ENCODE measurements at places on chromosomes 5 and 9. TPM values are rescaled to one million over a fixed set of nuclear protein-coding genes. Genes with fewer than 3 reads are reported as not detected.

LOX gene
- not detected for total RNA-seq

TRPM3 gene
- total RNA-seq: not detected

PCDHB16 gene
- total RNA-seq: not detected

SMAD5 gene
- 11.5 TPM for total RNA-seq

CATSPER3 gene
- 0.55 TPM for total RNA-seq

PCDHA9 gene
- not detected for total RNA-seq

ATP10B gene
- not detected for total RNA-seq

C5orf52 gene
- not detected for total RNA-seq

FOXD4L4 gene
- total RNA-seq: 0.13 TPM

SLC6A19 gene
- not detected for total RNA-seq

- DNase-seq: peak; percentile 56
These were observed 148.4 kb downstream of the MAPKAP1 start for GRCh38 chr9:125558453-125559092.

DNA sequence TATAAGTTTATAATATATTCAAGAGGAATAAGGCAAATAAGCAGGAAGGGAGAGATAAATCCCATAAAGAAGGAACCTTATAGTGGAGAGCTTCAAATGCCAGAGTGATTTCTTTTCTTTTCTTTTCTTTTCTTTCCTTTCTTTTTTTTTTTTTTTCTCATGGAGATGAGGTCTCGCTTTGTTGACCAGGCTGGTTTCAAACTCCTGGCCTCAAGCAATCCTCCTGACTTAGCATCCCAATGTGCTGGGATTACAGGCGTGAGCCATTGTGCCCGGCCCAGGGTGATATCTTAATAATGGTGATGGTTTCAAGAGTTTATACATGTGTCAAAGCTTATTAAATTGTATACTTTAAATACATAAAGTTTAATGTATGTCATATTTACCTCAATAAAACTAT, 19.6 kb upstream of the FOCAD start:
- no peak for DNase-seq

DNA sequence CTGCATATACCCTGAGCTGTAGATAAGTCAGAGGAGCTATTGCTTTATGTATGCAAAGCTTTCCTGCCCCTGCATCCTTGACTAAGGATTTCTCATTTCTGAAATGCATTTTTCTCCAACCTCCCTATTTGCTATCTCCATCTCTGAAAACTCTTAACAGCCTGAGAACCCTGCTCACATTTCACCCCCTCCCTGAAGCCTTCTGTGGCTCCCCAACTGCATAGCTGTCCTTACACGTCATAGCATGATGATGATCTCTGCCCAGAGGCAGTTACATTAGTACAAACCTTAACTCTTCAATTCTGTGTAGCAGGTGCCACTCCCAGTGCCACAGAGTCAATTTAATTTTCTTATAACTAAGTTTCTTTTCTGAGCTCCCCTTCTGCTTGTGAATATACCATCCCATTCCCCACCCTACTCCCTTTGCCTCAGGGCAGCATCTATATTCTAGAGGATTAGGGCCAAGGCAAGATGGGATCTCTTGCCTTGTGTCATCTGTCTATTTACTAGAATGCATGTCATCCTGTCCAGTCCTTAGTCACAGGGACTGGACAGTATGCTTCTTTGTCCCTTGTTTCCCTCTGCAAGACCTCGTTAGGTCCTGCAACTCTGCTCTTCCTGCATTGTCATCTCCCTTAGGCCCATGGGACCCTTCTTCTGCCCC, 149.7 kb upstream of the SPRY4 start:
- no peak for DNase-seq

DNA sequence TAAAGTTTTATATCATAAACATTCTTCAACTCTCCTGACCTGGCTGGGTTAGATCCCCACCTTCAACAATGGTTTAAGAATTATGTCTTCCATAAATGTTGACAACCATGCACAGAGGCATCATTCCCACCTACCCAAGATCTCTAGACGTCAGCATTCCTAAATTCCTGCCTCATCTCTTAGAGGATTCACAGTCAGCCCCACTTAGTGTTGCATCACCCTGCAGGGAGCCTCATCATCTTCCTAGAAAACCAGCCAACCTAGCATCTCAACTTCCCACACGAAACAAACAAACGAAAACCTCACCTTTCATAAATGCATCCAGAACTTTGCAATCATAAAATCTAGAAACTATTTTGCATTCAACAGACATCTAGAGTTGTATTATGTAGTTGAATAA, 816.1 kb upstream of the C9orf72 start:
- no peak for DNase-seq

DNA sequence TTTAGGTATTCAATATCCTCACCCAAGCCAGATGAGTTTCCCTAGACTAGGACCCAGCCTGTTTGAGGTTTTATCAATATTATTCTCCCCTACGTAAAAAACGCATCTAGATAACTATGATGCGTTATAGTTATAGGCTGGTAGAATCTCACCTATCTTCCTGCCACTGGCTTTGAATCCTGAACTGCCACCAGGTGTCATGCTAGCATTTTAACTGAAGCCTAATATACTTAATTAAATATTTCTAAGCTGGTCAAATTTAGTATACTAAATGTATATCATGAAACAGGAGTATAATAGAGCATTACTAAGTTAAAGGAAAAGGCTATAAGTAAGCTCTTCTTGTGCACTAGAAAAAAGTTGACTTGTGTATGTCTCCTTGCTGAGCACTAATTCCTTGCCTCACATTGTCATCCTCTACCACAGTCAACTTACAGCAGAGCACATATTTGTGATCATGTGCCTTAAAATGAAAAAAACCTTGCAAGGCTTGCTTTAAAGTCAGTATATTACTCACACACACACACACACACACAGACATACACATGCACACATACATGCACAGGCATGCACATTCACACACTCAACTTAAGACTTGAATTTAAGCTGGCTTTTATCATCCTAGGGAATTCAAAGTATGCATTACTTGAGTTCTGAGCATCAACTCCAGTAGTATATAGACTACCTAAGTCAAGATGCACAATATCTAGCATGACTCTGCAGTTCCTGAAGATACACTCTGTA, 303.4 kb downstream of the ADGRV1 start:
- no peak for DNase-seq

- DNase-seq: no peak
These were observed 89.9 kb downstream of the MAPKAP1 start for GRCh38 chr9:125617087-125617486.

DNA sequence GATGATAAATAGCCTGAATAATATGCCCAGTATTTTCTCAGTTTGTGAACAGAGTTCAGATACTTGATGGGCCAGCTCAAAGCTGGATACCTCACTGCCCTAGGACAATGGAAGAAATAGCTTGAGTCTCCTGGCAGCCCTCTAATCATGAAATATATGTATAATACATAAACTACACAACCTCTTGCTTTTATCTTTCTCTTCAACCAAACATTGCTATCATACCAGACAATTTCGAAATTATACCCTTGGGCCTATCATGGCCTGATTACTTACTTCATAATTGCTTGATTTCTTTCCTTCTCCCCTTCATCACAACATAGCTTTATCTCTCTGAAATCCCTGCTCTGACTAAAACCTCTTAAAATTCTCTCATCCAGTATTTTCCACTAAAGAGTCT, 1144.9 kb upstream of the C9orf72 start:
- DNase-seq: no peak

DNA sequence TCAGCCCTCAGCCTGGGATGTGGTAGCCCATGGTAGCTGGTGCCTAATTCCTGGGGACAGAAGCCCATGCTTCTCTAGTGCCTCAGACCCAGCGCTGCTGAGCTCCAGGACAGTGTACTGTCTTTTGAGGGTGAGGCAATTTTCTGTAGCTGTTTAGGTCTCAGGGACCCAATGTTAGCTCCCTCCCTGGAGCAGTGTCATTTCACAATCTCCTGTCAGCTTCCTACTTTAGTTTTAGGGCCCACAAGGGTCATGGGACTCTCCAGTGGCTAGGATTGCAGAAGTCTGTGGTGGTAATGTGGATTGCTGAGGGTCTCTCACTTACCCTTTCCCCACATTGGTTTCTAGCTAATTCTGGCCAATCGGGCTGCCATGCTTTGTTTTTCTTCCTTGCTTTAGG, 67.7 kb upstream of the CCL21 start:
- DNase-seq: no peak

DNA sequence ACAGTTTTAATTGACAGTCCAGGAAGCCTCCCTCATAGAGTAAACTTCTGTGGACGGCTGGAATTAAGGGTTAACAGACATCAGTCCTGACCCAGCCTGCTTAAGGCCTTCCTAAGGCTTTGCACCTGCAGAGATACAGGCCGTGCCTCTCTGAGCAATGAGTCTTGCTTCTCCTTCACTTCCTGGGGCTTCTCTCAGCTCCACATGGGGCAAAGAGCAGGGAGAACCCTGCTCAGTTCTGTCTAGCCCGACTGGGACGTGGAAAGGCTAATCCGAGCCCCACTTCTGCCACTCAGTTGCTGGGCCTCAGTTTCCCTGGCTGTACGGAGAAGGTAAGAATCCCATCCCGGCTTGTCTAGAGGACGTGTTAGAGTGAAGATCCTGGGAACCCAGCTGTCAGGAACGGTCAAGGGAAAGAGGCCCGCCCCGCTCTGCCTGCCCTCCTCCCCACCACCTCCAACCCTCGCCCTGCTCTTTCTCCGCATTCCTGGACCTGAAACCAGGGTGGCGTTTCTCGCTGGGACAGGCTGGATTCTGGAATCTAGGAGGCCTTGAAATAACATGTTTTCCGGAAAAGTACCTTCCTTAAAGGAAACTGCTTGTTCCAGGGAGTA, 6.5 kb downstream of the SPAAR start:
- DNase-seq: no peak

- DNase-seq: no peak
These were observed 150.6 kb downstream of the ERCC6L2 start for GRCh38 chr9:96025995-96026602.

- no peak for DNase-seq
These were observed 146.5 kb downstream of the AOPEP start for GRCh38 chr9:94872891-94873511.

DNA sequence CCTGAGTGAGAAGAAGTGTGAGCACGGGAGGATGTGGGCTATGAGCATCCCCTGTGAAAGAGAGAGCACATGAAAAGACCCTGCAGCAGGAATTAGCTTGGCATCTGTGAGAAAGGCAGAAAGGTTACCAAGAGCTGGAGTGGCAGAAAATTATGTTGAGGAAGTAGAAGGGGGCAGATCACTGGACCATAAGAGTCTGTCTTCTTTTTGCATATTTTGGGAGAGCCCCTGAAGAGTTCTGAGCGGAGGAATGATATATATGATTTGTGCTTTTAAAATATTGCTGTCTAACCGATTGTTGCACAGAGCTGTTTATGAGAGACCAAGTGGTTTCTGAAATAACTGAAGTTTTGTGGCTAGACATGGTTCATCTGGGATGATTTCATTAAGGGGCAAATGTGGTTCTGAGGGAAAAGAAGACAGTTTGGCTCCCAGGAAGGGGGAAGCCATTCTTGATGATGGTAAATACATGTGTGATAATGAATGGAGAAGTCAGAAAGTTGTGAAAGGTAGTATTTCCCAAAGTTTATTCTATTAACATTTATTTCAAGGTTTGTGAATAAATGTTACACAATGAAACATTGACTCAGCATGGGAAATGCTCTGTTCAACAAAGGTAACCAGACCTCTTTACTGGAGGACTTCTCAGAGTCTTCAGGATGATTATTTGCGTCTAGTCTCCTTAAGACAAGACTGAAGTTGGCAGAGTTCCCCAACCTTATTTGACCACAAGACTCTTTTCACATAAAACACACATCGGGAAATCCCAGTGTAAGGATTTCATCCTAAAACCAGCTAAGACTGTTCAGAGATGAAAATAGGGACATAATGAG, 31.5 kb upstream of the ADRB2 start:
- no peak for DNase-seq

DNA sequence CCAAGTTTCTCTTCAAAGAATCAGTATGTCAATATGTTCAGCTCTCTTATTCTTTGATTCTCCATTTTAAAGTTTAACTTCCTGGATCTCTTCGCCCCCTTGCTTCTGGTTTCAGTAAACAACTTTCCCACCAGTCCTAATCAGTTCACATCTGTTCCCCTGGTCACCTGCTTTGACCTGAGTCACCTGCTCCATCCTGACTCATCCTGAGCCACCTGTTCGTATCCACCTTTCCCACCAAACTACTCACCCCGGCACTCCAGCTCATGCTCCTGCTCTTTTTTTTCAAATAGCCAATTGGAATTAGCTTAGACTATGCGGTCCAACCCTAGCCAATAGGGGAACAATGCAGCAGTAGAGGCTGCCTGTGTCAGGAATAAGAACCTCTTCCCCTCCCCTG, 23.6 kb upstream of the CSF1R start:
- DNase-seq: no peak

DNA sequence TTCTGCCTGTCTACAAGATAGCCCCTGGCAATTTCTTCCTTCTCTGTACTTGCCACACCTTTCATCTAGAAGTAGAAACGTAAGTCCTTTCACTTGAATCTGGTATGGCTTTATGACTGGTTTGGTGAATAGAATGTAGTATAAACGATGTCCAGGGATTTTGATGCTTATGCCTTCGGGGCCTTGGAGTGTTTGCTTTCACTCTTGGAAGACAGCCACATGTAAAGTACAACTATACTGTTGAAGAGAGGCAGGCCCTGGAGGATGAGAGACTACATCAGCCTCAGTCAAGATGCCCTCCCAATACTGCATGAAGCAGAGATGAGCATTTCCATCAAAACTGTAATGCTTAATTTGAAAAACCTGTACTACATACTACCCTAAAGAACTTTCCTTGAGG, 553.8 kb upstream of the C9orf72 start:
- no peak for DNase-seq

GRCh38 chr5:122170620-122171019, 41.3 kb downstream of the ZNF474 start:
- DNase-seq: no peak

DNA sequence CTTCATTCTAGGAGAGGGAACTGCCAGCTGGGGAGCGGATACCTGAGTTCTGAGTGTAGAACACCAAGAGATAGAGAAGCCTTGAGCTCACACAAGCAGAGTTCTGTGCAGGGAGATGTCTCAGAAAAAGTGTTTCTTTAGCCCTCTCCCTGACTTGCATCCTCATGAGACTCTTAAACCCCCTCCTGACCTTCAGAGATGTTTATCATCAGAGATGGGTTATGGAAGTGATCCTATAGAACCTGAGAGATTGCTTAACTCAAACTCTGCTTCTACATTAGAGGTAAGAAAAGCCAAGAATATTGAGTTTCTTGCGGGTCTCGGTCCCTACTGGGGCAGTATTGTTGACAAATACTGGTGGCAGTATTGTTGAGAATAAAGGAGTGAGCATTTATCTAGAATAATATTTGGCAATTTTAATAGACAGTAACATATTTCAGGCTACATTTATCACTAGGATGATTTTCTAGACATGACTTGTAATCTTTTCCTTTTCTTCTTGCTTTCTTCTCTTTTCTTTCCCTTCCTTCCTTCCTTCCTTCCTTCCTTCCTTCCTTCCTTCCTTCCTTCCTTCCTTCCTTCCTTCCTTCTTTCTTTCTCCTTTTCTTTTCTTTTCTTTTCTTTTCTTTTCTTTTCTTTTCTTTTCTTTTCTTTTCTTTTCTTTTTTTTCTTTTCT, at the start of gene IZUMO3:
Gene IZUMO3, minus strand, starts transcription at position 51 of the 676 bp plus-strand sequence. CDS start 248 bp downstream, outside the sequence.
- DNase-seq: no peak

DNA sequence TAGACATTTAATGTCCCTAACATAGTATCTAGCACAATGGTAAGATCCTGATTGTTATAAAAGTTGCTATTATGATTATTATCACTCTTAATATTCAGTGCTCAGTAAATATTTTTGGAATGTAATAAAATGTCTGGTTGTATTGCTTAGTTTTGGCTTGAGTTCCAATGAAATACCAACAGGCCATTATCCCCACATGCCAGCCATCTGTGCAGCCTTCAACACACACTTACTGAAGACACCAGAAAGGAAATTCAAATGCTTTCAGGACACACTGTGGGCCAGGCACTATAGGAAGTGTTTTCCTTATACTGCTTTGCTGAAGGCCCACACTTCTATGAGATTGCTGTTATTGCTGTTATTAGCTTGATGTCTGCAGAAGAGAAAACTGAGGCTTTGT, 157.5 kb downstream of the TRIM32 start:
- no peak for DNase-seq

Data from activated CD4-positive, alpha-beta memory T cell treated with anti-CD3 and anti-CD28 coated beads, Interleukin-2, amount 10 ng/mL, durations not matched to agents 7 days and 5 days (primary cell).